ENCODE measurements at places on chromosomes 13 and 19.
A peak's percentile ranks its signal among the peaks of the same experiment; 100 is the strongest.

- DNase-seq: no peak
These were observed 12.5 kb downstream of the PBX4 start for GRCh38 chr19:19606021-19606420.

- DNase-seq: no peak
These were observed 217.2 kb upstream of the SLC10A2 start for GRCh38 chr13:103283451-103283820.

DNA sequence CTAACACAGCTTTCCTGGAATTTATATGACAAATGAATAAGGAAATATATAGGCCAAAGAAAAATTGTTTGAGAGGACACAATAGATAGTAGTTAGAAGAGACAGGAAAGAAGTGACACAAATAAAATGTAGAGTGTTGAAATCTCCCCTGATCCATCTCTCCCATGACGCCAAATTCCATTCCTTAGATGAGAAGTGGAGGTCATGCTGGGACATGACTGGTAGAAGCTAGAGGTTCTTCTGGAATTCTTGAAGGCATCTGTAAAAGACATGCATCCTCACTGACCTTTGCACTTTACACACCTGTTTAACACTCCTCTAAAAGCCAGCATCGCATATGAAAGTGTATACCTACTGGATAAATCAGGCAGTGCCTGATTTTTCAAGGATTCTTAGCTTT is 67.8 kb downstream of the DGKH start:
- DNase-seq: no peak

DNA sequence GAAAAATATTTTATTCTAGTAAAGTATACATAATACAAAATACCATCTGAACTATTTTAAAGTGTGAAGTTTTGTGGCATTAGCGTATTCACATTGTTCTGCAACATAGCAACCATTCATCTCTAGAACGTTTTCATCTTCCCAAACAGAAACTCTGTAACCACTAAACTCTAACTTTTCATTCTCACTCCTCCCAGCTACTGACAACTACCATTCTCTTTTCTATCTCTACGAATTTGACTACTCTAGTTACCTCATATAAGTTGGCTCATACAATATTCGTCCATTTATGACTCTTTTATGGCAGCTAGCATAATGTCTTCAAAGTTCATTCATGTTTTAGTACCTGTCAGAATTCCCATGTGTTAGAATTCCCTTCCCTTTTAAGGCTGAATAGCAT is 150.5 kb upstream of the MIR17HG start:
- no peak for DNase-seq

GRCh38 chr19:53254411-53255341 is at the start of gene ZNF677:
TSS of gene ZNF677 (minus strand) at chr19:53254873. CDS start at chr19:53251550, 3,323 bp downstream.
- DNase-seq: peak; percentile 77

- no peak for DNase-seq
These were observed 9.8 kb downstream of the TSHZ3 start for GRCh38 chr19:31339411-31339810.

DNA sequence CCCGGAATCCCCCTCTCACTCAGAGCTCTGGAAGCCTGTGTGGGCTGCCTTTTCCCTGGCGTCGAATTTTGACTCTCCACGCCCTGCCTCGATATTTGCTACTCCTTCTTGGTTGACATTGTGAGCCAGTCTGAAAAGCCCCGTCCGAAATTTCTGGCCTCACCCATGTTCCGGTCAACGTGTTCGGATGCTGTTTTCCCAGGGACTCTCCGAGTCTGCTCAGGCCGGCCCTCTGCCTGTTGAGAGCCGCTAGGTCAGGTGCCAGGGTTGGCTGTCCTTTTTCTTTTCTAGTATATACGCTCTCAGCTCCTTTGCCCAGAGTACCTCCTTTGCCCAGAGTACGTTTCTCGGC is 6.8 kb upstream of the DGKH start:
- DNase-seq: no peak

DNA sequence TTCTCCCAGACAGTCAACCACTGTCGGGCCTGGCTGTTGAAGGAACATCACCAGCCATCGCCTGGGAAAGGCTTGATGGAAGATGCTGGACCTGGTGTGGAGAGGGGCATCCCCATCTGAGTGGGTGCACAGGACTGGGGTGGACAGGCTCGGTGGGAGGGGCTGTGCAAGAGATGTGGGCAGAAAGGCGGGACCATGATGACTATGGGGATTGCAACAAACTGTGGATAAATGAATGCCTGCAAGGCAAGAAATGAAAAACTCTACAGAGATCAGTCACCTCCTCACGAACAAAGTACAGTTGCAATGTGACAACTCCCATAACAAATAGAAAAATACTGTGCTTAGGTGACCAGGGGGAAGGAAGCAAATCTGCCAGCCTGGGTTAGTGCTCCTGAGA is 171.9 kb upstream of the GPR12 start:
- no peak for DNase-seq

GRCh38 chr13:20847296-20847695 is 55.2 kb downstream of the XPO4 start:
- no peak for DNase-seq

DNA sequence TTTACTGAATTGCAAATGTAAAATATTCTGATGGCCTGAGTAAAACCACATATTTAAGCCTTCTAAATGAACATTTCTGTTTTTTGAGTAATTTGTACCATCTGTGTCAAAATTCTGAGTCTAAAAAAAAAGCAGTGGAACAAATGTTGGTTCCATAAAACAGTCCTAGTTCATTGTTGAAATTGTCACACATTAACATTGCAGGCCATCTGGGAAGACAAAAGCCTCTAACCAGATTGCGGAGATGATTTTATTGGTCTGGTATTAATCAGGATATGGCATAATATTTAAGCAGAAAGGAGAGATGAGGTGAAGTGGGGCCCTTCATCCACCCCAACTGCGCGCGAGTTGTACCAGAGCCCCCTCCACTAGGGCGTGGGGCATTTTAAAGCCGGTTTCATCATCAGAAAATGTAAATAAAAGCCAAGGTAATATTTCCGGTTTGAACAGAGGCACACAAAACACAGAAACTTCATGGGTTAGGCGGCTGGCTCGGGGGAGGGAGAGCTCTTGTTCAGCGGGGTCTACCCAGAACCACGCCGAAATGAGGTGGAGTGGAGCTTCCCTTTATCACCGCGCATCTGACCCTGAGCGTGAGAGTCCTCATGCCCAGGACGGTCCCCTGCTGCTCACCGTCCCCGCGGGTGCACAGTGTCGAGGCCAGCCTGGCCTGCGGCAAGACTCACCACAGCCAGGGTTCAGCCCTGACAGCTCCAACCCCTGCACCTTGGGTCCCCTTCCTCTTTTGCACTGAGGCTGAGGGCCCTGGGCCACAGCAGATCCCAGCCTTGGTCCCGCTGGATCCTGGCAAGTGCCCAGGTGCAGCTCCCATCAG is 169.2 kb downstream of the URI1 start:
- no peak for DNase-seq

DNA sequence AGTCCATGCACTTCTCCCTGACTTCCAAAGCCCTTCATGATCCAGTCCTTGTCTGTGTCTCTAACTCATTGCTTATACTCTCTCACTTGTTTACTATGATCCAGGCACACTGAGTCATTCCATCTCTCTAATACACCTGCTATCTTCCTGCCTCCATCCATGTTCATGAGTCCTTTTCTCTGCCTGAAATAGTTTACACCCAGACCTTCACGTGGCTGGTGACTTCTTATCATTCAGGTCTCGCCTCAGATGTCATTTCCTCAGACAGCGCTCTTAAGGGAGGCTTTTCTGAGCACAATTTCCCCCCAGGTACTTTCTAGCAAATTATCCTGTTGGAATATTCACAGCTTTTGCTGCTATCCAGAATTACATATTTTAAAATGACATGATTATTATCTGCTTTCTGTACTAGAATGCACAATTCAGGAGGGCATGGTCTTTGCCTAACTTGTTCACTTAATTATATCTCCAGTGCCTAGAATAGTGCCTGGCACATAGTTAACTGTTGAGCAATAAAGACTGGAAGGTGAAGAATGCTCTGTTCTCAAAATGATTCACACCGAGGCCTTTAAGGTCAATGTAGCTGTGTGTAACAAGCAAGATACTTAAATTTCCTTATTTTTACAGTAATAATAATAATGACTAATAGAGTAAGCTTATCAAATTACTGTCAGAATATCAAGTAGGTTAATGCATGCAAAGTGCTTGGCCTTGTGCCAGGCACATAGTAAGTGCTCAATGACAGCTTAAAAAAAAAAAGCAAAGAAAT is 183.7 kb upstream of the SPRY2 start:
- DNase-seq: no peak

- no peak for DNase-seq
These were observed 28.7 kb downstream of the MAU2 start for GRCh38 chr19:19349365-19349764.

GRCh38 chr19:42095814-42096230 is 19.9 kb downstream of the ZNF574 start:
- no peak for DNase-seq
